ENCODE measurements at places on chromosomes 1 and 21. TPM values are rescaled to one million over a fixed set of nuclear protein-coding genes. Genes with fewer than 3 reads are reported as not detected.

DNA sequence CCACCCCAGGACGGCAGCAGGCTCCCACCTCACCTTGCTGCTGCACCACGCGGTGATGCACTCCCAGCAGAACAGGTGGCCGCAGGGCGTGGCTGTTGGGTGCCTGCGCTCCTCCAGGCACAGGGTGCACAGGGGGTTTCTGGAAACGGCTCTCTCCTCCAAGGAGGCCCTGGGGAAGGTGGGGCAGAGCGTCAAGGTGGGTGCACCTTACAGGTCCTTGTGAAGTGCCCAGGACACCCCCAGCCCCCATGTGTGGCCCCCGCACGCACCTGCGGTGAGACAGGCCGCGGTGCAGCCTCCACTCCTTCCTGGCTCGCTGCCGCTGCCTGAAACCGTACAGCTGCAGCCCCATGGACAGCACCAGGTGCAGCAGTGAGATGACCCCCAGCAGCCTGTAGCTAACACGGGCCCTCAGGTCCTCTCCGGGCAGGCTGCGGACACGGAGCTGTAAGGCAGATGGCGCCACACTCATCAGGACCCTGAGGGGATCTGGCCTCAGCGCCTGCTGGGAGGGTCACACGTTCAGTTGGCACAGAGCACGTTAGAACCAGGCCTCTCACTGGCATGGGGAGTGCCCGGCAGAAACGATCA, 5.8 kb downstream of the PEX10 start:
- no peak for DNase-seq

Gene MUL1
- 19.9 TPM for total RNA-seq

DNA sequence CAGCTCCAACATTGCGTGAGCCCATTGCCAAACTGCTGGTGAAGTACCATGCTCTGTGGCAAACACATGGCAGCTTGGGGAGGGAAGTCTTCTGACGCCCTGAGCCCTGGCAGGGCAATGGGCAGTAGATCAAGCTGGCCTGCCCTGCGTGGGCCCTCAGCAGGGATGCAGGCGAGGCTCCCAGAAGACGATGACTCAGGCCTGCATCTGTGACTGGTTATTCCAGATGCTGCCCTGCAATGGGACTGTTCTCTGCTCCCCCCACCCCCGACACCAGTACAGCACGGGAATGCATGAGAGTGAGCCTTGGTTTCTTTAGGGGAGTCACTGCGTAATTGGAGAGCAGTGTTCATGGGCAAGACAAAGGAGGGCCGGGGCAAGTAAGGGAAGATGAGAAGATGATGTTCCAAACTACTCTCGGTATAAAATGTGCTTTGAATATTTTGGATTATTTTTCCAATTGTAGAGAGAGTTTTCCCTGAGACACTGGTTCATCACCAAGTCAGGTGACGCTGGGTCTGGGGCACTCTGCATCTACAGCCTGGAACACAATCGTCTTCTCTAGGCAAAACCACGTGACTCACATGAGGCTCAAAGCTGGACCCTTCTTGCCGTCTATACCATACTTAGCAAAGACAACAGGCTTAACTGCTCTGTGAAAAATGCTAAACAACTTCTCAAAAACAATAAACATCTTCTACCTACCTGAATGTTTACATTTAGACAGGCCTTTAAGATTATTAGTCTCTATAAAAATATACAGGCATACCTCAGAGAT, 9.0 kb upstream of the C1orf198 start:
- DNase-seq = no peak

GRCh38 chr1:183480971-183481441, 8.7 kb downstream of the SMG7 start:
- DNase-seq = no peak

DNA sequence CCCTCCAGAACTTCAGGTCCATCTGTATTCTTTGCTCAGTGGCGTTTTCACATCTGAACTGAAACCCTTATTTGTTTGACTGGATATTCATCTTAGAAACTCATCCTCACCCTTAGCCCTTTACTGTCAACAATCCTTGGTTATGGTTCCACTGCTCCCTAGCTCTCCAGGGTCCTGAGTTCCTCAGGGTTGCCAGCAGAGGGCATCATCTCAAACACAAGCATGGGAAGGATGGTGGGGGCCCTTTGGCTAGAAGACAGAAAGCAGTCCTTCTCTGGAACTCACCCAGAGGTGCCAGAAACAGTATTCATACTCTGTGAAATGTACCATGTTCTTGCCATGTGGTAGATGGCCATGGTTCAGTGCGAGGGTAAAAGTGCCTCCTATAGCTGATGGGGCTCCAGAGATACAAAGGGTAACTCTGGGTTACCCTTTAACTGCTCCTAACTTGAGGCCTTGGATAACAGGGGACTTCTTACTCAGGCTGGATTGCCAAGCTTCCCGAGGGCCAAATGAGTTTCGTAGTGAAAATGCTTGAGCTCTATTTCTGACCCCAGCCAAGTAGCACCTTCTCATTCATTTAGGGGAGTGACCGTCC, 11.3 kb downstream of the NCSTN start:
- DNase-seq = no peak

DNA sequence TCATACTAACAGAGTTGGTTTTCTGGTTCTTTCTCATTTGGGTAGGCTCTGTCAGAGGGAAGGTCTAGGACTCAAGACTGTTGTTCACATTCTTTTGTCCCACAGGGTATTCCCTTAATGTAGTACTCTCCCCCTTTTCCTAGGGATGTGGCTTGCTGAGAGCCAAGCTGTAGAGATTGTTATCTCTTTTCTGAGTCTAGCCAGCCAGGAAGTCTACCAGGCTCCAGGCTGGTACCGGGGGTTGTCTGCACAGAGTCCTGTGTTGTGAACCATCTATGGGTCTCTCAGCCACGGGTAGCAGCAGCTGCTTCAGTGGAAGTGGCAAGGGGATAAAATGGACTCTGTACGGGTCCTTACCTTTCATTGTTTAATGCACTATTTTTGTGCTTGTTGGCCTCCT, 226.4 kb downstream of the LBR start:
- DNase-seq = no peak

DNA sequence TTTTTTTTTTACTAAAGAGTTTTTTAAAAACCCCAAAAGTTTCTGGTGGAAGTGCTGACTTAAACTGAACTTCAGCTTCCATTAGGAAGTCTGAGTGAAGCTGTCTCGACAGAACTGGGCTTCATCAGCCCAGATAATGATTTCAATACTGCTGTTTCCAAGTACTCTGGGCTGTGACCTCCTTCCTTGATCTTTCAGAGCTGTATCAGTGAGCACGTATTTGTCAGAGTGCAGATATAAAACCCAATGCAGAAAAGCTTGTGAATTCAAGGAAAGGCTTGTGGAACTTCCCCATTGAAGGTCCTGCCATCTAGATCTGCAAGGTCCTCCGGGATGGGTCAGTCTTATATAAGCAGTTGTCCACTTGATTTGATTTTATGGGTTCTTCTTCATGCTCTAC, 50.1 kb upstream of the RGS21 start:
- no peak for DNase-seq

- DNase-seq = no peak
These were observed 424.7 kb upstream of the ADGRL2 start for GRCh38 chr1:81375884-81376548.

Gene XCL2
- total RNA-seq = not detected

DNA sequence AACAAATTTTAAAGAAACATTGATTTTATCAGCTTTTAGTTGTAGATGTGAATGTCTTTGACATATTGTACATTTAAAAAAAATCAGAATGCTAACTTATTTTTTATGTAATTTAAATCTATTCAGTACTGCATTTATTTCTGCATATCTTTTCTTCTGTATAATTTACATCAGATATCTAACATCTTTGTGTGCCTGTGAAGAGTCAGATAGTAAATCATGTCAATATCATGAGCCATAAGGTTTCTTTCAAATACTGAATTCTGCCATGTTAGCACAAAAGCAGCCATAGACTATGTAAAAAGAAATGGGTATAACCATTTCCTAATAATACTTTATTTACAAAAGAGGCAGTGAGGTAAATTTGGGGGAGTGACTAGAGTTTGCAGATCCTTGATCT, 1829.2 kb downstream of the NCAM2 start:
- no peak for DNase-seq

DNA sequence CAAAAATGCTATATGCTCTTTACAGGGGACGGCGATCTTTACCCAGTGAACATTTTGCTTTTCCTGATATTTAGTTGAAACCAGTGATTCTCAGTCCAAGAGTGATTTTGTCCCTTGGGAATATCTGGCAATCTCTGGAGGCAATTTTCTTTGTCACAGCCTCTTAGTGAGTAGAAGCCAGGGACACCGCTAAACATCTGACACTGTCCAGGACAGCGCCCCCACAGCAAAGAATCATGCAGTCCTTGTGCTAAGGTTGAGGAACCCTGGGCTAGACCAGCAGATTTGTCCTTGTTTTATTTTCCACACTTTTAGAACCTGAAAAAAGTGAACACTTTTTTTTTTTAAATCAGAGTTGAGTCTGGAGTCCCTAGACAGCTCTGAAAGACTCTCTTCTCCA, 13.1 kb downstream of the EVA1C start:
- DNase-seq = no peak

Gene FMN2
- total RNA-seq = not detected

Gene LRRC53
- total RNA-seq = not detected

Gene ZNF436
- total RNA-seq = 20.9 TPM

Gene FAM167B
- 3.7 TPM for total RNA-seq

- no peak for DNase-seq
These were observed 52.3 kb downstream of the ABL2 start for GRCh38 chr1:179177182-179177581.

DNA sequence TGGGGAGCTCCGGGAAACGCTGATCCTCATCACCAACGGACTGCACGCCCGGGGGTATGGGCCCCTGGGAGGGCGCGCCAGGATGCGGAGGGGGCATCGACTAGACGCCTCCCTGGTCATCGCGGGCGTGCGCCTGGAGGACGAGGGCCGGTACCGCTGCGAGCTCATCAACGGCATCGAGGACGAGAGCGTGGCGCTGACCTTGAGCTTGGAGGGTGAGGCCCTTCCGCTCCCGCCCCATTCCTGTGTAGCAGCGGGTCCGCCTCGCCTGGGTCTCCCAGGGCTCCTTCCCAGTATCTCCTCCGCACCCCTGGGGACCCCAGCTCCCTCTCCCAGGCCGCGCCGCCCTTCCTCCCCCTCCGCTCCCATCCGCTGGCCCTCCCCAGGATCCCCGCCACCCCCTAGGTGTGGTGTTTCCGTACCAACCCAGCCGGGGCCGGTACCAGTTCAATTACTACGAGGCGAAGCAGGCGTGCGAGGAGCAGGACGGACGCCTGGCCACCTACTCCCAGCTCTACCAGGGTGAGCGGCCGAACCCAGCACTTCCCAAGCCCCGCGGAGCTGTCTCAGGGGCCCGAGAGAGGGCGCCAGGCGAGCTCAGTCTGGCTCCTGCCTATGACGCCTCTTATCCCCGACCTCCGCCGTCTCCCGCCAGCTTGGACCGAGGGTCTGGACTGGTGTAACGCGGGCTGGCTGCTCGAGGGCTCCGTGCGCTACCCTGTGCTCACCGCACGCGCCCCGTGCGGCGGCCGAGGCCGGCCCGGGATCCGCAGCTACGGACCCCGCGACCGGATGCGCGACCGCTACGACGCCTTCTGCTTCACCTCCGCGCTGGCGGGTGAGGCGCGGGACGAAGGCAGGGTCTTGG, 5.0 kb downstream of the HAPLN2 start:
- DNase-seq = no peak

GRCh38 chr1:95924684-95925083, 690.7 kb downstream of the RWDD3 start:
- DNase-seq = no peak

GRCh38 chr1:60866917-60867531, 215.3 kb upstream of the NFIA start:
- DNase-seq = no peak

Gene GCSAML
- not detected for total RNA-seq

Gene S100A14
- 323 TPM for total RNA-seq

GRCh38 chr1:165703648-165704047, 5.3 kb upstream of the ALDH9A1 start:
- DNase-seq = no peak

GRCh38 chr1:203101813-203102634, 16.2 kb upstream of the MYOG start:
- peak; percentile 31 for DNase-seq

DNA sequence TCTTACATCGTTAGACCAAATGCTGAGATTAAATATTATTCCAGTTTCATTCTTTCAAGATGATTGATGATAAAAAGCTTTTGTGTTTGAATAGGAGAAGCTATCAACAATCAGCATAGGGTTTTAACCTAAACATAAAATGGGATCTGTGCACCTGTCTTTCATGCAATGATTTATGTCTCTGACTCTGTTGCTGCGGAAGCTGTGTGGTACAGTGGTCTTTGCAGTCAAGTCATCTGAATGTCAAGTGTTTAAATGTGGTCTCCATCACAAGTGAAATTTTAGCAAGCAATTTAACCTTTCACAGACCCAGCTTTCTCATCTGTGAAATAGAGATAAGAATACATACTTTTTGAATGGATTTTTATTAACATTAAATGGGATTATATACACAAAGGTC, 107.2 kb downstream of the PLPPR5 start:
- DNase-seq = no peak

Gene L1TD1
- total RNA-seq = not detected

DNA sequence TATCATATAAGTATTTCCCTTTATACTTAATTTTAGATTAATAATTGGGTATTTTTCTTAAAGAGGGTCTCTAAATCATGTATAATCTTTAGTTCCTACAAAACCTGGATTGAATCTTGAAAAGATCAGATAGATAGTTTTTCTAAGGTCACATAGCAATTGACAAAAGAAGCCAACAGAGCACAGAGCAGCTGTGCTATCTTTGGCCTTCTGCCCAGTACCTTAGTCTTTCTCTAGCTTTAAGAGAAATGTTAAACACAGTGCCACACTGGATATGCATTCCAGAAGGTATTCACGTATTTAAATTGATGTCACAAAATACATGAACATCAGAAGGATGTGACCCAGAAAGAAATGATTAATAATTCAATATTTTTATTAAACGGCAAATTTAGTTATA, 86.8 kb downstream of the C21orf91 start:
- no peak for DNase-seq

- no peak for DNase-seq
These were observed 511.8 kb upstream of the USP24 start for GRCh38 chr1:55726994-55727393.

DNA sequence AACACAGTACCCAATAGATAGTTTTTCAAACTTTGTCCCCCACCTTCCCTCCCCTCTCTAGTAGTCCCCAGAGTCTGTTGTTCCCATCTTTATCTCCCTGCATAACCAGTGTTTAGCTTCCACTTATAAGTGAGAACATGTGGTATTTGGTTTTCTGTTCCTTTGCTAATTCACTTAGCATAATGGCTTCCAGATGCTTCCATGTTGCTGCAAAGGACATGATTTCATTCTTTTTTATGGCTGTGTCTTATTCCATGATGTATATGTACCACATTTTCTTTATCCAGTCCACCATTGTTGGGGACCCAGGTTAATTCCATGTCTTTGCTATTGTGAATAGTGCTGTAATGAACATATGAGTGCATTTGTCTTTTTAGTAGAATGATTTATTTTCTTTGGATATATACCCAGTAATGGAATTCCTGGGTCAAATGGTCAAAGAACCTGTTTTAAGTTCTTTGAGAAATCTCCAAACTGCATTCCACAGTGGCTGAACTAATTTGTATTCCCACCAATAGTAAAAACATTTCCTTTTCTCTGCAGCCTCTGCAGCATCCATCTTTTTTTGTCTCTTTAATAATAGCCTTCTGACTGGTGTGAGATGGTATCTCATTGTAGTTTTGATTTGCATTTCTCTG, 126.0 kb downstream of the AK5 start:
- no peak for DNase-seq
